SHP77 treated with DMSO at 0.1 percent for 48 hours (cell line): ENCODE measurements at places on chromosomes 12 and 14.
A peak's percentile ranks its signal among the peaks of the same experiment; 100 is the strongest.

DNA sequence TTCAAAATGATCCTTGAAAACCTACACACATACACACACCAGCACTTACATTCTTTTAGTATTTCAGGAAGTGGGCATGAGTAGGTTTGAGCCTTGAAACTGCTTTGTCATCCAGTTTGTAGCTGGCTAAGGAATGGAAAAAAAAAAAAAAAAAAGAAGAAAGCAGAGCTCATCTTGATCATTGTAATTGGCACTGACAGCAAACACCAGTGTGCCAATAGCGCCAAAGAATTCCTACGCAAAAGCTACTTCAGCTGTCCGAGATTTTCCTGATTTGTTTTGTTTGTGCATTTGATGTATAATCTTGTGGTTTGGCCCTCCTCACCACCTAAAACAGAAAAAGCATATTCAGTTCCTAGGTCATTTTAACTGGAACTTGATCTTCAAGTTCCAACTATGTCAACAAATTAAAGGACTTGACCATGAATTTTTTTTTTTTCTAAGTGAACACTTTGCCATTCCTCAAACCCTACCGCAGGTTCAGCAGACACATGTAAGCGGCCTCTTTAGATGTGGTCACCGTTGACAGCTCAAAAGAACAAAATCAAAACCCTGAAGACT lies 57.3 kb downstream of the FLRT2 start:
- no peak for DNase-seq

DNA sequence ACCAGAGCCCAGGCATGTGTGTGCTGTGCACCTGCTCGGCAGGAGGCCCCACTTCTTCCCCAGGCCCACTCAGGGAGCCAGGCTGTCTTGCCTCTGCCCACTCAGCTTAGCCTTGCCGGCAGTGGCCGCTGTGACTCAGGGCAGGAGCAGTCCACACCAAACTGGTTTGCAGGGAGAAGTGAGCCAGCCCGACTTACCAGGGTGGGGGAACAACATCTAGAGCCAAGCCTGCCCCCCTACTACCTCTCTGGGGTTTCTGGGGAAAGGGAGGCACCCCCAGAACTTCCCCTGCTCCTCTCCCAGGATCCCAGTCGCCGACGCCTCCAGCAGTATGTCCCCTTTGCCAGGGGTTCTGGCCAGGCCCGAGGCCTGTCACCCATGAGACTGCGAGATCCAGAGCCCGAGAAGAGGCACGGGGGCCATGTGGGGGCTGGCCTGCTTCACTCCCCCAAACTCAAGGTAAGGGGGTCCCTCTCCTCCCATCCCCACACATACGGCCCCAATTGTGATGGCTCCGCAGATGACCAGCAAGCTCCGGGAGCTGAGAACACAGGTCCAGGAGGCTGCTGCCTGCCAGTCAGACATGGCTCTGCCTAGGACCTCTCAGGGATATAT lies 3.0 kb downstream of the PLEKHG6 start:
- DNase-seq: no peak

DNA sequence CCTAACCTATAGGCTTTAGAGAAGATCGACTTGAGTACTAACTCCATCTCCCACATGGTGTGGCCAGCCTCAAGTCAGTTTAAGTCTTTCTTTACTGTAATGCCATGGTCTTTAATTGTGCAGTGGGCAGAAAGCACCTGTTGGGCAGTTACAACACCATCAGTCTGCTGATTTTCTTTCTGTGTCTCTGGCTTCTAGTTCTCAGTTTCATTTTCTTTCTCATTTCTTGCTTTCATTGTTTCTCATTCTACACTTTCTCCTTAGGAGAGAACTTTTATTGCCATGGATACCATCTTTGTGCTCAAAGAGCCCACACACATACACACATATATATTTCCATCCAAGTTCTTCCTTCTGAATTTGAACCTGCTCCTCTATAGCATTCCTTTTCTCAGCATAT lies 96.1 kb upstream of the SLC16A7 start:
- no peak for DNase-seq

DNA sequence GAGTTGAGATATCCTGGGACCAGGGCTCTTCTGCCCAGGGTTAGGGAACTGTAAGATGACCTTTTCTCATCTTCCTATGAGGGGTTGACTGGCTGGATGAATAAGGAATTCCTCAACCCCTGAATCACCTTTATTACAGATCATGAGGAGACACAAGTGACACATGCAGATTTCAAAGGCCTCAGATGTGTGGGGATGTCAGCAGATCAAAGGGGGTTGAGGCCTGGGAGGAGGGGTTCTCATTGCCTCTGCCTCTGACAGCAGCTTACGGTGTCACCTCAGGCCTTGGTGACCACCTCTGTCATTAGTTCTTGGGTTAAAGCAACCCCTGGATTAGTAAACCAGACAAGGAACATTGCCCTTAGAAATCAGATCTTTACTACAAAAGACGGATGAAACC lies 2.1 kb upstream of the KRT72 start:
- no peak for DNase-seq

DNA sequence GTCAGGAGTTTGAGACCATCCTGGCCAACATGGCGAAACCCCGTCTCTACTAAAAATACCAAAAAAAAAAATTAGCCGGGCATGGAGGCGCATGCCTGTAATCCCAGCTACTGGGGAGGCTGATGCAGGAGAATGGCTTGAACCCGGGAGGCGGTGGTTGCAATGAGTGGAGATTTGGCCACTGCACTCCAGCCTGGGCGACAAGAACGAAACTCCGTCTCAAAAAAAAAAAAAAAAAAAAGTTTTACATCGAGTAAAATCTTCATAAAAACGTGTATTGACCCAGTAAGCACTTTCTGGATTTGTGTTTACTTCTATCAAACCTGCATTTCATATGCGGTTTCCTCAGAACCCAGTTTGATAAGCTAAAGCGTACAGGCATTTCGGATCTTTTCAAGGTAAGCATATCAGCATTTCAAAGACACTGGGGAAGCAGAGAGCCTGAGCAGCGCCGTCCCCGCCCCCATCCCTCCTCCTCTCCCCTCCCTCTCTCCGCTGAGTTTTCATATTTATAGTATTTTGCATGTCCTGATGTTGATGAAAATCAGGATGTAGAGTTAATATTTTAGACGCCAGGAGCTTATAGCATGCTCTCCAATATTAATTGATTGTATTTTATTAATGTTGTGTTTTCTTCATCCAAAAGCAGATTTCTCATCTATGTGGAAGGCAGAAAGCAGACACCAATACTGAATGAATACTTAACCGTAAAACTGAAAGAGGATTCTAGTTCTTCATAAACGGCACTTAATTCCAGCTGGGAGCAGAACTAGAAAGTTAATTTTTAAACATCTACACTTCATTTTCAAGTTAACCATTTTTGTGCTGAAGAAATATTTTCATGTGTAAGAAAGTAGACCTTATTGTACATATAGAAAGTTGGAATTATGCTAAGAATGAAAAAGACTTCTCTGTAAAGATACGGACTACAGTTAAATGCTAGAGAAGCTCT lies 9.2 kb upstream of the HIP1R start:
- DNase-seq: no peak

GRCh38 chr14:51012055-51012454 lies 67.8 kb upstream of the PYGL start:
- no peak for DNase-seq

- DNase-seq: no peak
These were observed 73.9 kb downstream of the HSD17B6 start for GRCh38 chr12:56836800-56837663.

DNA sequence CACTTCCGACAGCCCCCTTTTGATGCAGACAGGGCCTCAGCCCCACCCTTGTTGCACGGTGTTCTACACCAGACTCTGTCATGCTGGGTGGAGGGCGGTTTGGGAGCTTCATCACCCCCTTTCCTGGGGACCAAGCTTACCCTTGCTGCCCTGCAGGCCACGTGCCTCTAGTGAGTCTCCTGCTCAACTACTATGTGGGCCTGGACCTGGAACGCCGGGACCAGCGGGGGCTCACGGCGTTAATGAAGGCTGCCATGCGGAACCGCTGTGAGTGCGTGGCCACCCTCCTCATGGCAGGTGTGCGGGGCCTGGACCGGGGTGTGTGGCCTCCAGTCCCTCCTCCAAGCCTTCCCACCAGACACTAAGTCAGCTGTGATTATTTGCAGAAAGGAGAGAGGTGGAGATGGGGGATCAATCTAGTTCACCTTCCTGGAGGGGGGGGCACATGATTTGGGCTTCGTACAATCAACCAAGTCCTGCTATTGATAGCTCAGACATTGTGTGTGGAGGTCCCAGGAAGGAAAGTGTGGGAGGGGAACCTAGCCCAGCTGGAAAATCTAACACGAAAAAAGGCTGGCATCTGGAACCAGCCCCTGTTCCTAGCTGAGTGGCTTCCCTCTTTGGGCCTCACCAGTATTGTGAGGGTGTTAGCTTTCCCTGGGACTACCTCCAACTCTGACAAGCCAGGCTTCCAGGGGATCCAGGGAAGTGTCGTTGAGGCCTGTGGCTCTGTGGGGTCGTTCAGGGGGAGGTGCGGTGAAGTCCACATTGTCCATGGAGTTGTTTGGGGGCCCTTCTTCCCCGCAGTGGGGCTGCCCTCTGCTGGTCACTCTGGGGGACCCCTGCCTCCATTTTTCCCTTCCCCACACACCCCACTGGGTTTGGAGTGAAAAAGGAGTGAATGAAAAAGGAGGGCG lies 1.6 kb downstream of the ANKRD33 start:
- no peak for DNase-seq

- DNase-seq: no peak
These were observed 16.7 kb downstream of the PPP1CC start for GRCh38 chr12:110726028-110726427.

DNA sequence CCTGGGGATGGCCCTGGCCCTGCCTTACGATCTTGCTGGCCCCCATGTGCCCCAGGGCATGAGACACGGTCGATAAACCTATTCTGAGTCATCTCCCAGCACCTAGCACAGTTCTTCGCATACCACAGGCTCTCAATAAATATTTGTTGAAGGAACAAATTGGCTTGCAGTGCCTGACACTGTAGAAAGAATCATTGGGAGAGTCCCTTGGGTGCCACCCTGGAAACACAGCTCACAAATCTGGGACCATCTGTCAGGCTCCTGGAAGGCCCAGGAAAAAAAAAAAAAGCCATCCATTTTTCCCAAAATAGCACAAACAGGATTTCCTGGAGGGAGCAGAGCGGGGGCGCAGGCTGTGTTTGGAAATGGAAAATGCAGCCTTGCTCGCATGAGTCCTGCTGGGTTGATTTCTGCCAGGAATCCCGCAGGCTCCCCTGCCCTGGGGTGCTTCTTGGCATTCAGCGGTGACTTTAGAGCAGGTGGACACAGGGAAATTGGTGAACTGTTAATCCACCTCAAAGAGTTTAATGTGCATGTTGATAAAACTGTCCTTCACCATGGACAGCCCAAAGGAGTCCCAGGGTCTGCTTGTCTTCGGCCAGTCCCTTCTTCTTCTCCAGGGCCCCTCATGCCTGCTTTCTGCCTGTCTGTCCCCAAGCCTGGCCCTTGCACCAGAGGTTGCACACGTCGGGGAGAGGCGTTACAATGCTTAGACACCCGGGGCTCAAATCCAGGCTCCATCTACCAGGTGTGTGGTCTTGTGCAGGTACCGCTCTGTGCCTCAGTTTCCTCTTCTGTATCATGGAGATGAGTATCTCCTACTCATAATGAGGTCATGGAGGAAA lies 106.1 kb upstream of the RFLNA start:
- no peak for DNase-seq

DNA sequence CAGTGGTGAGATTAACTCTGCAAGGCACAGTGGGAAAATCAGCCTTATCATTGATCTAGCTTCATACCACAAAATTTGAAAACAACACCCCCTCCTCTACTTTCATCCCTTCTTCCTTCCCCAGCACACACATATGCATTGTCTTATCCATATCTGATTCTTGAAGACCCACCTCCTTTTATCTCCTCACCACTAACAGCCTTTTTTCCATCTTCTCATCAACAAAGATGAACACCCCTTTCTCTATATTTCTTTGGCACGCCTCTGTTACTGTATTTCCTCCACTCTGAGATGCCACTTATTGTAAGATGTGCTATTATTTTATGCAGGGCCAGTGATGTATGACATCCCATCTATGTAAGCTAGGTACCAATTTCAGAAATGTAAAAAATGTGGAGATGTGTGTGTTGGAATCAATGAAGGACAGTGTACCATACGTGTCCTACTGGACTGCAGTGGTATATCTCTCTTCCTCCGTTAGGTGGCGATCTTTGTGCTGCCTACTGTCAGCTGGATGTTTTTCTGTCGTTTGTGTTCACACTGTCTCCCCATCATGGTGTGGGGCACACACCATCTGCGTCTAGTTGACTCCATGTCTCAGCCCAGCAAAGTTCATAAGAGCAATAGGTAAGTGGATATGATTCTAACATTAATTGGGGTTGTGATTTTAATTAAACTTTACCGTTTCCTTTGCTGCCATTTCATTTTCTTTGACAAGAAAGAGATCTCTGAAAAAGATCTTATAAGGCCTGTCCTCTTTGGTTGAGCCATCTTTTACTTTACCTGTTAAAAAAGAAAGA lies 24.0 kb downstream of the CCDC38 start:
- DNase-seq: peak; percentile 26

DNA sequence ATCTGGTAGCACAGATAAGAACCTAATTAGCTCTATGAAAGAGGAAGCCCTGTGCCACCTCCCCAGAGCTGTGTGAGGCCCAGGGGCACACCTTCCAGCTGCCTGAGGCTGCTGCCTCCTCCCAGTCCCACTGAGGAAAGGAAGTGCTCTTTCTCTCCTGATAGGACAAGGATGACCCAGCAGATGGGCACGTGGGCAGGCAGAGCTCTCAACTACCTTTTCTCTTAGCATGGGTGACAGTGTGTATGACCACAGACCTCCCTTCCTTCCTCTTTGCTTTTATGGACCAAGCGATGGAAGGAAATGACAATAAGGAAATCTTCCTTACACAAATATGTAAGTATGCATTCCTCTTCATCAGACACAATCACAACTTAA lies 127.6 kb upstream of the AMIGO2 start:
- no peak for DNase-seq

GRCh38 chr14:60815371-60815770 lies 80.8 kb downstream of the MNAT1 start:
- DNase-seq: no peak

GRCh38 chr12:125329239-125330102 lies 264.2 kb downstream of the AACS start:
- DNase-seq: no peak

DNA sequence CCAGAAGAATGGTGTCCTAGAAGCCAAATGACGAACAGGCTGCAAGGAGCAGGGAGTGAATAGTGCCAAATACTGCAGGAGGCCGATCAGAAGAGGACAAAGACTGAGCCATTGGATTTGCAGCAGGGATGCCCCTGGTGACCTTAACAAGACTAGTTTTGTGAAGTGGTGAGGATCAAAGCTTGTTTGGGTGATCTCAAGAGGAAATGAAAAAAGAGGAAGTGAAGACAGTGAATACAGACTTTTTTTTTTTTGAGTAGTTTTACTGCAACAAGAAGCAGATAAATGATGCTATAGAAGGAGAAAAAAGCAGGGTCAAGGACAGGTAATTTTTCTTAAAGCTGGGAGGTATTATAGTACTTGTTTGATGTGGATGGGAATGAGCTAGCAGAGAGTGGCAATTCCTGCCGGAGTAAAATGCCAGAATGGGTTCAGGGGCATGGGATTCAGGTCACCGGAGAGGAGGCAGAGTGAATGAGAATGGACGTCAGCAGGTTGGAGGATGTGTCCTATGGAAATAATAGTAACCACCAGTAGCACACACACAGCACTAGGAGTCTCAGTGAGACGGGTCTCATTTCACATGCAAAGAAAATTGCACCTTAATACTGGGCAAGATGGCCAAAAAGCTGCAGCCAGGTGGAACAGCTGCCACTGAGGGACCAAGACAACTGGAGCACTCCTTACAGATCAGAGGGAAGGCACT lies 345.8 kb upstream of the CCDC196 start:
- no peak for DNase-seq
